Coronary artery (tissue), 2 donors: ENCODE measurements at places on chromosomes 2 and 18.
A peak's percentile ranks its signal among the peaks of the same experiment; 100 is the strongest.

GRCh38 chr2:173399229-173399628 lies 44.6 kb downstream of the CDCA7 start:
- no peak for DNase-seq

- no peak for DNase-seq
Observed at GRCh38 chr2:69509011-69509749, 71.9 kb upstream of the NFU1 start.

GRCh38 chr2:68835621-68836020 lies 35.6 kb downstream of the BMP10 start:
- no peak for DNase-seq

GRCh38 chr2:194822097-194822496 lies 834.9 kb upstream of the SLC39A10 start:
- DNase-seq = no peak

DNA sequence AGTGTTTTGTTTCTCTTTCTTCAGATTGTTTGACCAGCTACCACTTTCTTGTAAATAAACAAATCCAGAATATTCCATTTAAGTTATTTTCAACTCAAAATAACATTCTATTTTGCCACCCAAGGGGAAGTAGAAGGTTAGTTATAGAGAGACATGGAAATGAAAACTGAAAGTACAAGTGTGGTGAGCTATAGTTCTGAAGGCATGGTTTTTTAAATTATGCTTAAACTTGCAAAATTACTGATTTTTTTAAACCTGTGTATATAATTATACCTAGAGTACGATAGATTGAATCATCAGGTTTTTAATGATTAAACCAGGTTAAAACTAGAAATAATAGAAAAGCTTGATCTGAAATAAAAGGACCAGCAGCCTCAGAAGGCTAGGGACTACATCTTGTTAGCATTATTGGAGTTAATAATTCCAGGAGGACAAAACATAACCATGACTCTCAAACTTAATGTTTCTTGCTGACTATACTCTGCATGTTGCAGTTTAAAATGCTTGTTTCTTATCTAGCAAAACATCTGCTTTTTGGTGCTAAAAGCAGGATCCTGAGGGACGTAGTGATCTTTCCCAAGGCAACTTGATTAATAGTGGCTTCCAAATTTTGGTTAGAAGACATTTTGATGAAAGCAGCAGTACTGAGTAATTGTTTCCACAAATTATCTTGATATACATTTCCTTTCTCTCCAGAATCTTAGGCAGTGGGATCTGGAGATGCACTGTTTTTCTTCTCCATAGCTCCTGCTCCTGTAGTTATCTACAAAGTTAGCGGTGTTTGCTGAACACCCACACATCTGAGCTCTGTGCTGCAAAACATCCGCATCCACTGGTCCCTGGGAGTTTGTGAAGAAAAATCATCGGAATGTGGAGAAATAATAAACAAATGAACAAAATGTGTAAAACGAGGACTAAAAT lies 327.2 kb upstream of the PKDCC start:
- DNase-seq = no peak

DNA sequence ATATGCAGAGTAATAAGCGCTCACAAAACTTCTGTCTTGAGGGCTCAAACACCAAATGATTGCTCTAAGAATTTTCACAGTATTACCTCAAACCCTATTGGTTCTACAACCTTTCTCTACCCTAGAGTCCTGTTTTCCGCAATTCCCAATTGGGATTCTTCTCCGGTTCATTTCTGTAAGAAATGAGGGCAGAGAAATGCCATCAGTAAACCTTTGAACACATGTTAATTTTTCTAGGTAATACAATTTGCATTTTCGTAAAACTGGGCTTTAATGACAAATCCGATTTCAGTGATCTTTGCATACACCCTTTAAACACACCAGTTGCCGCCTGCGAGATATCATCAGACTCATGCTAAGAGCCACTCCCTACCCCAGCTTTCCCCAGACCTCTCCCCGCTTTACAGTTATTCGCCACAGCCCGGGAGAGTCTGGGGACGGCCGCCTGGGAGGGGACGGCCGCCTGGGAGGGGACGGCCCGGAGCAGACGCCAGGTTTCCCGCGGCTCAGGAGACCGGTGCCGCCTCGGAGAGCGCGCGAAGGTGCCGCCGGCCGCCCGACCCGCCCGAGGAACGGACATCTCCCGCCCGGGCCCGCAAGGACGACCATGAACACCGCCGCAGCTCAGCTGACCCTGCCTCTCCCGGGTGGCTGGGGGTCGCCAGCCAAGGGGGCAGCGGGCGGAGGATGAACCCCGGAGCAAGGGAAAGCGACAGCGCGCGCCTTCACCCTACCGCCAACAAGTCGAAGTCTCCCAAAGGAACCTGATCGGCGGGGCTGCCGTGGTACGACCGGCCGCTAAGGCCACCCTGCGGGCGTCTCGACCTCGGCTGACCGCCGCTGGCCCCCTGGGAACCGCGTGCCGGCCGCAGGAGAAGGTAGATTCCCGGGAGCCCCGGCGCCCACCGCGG lies 463 bp downstream of the SMC6 start:
- peak; percentile 80 for DNase-seq
